MV-4-11 (cell line): ENCODE measurements at places on chromosomes 1 and 21.
A peak's percentile ranks its signal among the peaks of the same experiment; 100 is the strongest.

DNA sequence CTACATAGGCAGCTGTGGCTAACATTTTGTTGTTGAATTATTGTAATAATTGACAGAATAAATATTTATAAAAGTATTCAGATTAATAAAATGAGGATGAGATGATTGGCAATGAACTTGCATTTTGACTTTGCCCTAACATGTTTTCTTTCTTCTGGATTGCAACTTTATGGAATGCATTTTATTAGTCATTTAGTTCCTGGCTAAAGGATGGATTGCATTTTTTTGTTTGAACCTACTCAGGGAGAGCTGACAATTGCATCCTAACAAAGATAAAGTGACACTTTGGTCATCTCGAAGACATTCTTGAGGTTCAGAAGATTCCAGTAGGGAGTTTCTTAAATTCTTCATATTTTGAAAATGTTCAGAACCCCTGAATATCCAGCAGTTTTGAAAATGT is 37.5 kb downstream of the PGM1 start:
- no peak for DNase-seq

GRCh38 chr1:53763461-53763860 is 24.5 kb upstream of the GLIS1 start:
- DNase-seq, result no peak

DNA sequence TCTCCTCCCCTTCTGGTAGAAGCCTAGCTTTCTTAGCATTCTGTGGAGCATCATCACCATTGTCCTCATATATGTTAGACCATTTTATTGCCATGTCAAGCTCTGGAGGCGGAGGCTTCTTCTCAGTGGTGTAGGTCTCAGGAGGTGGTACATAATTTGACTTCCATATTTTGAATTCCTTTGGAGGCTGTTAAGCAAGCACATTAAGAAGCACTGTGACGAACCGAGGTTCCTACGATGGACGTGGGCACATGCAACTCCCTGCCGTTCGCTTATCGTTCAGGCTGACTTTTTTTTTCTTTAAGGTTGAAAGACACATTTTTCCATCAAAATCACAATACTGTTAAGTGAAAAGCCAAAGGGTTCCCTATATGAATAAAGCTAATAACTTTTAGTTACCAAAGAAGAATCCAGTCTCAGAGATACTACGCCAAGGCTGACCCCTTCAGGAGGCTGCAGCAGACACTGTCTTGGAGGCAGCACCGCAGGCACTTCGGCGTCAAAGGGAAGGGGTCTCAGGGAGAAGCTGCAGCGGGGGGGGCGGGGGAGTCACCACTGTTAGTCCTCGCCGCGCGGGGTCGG is 835 bp downstream of the C1orf52 start:
- no peak for DNase-seq

- DNase-seq, result no peak
Observed at GRCh38 chr21:26826801-26827200, 18.4 kb downstream of the ADAMTS1 start.

DNA sequence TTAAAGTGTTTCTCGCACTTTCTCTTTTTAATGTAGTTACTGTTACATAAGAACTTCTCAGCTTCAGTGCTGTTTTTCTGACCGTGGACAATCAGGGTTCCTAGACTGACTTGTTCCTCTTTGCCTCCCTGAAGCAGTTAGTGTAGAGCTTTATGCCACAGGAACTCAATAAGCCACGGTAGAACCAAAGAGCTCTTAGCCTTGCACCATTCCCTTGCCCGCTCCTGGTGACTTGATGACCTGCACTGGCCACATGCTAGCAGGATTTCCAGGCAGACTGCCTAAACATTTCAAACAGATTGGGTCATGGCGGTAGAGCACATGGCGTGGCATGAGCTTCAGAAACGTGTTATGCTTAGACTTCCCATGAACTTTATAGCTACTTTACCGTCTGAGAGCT is 18.8 kb upstream of the FASLG start:
- DNase-seq, result peak; percentile 62

DNA sequence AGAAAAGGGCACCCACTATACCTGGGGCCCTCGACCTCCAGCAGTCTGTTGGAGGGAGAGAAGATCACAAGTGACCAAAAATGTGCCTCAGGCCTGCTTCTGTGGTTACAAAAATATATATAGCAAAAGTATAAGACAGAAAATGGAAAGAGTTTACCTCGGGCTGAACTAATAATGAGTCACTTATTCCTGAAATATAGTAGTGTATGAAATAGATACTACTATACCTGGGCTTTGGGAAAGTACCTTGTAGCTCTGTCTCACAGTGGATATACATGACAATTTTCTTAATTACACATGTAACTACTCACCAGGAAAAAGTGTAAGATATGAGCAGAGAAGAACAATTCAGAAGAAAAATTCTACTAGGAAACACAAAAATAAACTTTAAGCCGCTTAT is 7.3 kb upstream of the APCS start:
- DNase-seq, result no peak

DNA sequence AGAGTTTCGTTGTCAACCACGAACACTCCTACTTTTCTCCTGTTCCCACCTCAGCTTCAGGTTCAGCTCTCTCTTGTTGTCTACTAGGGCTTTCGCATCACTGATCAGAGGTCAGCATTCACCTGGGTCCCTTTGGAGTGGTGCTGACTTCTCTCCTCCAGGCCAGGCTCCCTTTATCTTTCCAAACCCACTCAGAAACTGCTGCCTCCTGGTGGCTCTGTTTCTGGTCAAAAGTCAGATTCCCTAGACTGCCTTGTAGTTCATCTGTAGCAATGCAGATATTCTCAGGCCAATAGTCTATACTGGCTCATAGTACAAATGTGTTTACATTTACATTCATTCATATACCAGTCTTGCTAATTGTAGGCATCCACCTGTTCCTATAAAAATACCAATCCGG is 6.4 kb upstream of the ERI3 start:
- DNase-seq, result no peak

DNA sequence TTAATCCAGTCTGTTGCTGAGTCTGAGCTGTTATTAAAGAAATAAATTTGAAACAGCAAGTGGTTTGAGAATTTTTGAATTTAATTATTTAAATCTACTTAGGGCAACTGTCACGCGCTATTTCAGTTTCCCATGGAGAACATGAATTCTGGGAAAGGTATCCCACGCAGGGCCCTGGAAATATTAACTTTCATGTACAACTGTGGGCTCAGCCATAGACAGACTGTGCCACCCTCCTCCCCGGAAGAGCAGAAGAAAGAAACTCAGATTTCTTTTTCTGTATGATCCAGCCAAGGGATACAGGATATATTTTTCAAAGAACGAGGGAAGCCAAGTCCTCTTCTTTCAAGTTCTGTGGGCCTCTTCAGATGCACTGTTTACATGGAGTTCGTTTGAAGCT is 172.6 kb upstream of the LMO4 start:
- no peak for DNase-seq

- DNase-seq, result peak; percentile 40
Observed at GRCh38 chr1:218521414-218522169, 176.5 kb downstream of the TGFB2 start.

GRCh38 chr1:4071653-4072052 is 171.6 kb upstream of the C1orf174 start:
- DNase-seq, result no peak

DNA sequence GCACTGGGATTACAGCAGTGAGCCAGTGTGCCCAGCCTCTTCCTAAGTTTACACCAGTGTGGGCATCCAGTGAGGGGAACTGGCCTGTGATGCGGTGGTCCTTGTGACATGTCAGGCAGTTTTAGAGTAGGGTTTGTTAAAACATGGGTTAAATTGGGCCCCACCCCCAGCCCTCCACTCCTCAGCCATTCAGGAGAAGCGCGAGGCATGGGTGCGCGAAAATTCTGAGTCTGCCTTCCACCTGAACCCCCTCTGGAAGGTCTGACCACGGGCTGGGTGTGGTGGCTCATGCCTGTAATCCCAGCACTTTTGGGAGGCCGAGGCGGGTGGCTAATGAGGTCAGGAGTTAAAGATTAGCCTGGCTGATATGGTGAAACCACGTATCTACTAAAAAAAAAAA is 51.7 kb downstream of the SKI start:
- no peak for DNase-seq

GRCh38 chr21:39321424-39321823 is 8.0 kb upstream of the BRWD1 start:
- DNase-seq, result no peak

GRCh38 chr1:81699234-81699633 is 101.5 kb upstream of the ADGRL2 start:
- no peak for DNase-seq

- no peak for DNase-seq
Observed at GRCh38 chr1:184804220-184804619, 49.6 kb upstream of the EDEM3 start.

DNA sequence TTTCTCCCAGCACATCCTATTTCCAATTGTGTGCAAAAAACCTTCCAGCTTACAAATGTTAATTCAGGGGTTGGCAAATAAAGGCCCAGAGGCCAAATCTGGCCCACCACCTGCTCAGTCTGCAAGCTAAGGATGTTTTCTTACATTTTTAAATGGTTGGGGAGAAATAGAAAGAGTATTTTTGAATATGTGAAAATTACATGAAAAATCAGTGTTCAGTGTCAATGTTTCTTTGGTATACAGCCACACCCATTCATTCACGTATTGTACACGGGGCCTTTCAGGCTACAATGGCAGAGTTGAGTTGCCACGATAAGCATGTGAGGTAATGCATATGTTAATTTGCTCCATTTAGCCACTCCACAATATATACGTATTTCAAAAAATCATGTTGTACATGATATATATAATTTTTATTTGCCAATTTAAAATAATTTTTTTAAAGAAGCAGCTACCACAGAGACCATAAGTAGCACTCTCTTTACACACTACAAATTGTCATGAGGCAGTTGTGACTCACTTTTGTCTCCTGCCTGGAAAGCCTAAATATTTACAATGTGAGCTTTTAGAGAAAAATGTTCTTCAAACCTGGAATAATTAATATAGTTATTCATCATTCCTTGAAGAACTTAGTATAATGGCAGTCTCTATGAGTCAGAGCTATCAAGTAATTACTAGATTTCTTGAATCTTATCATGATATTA is 189.6 kb downstream of the SMYD3 start:
- DNase-seq, result no peak

DNA sequence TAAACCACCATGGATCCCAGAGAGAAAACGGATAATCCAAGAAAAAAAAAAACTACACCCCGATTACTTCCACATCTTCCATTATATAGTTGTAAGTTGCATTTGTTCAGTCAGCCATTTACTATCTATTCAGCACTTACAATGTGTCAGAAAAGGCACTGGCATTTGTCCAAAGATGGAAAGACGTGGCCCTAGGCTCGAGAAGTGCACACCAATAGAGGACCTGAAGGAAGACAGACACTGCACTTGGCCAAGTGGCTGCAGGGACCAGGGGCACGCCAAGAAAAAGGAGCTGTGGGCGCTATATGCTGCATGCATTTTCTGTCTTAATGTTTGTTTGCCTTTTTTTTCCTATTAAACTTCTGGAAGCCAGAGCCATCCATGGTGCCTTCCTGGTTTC is 45.2 kb upstream of the LYST start:
- DNase-seq, result no peak

DNA sequence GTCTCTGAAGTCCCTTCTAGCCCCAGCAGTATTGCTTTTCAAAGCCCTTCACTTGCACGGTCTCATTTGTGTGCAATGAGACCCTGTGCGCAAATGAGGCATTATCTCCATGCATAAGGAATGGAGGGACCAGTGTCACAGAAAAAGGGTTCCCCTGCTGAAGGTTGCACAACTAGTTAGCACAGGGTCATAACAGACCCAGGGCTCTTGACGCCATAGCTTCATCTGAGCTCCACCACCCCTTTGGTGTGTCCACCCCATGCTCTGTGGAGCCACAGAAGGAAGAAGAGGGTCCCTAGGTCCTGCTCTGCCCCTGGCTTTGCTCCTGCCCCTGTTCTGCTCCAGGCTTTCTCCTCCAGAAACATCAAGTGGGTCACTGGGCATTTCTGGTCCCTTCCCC is 12.6 kb downstream of the SH2D2A start:
- DNase-seq, result no peak

- DNase-seq, result peak; percentile 38
Observed at GRCh38 chr1:55965981-55966461, 613.3 kb downstream of the PLPP3 start.

DNA sequence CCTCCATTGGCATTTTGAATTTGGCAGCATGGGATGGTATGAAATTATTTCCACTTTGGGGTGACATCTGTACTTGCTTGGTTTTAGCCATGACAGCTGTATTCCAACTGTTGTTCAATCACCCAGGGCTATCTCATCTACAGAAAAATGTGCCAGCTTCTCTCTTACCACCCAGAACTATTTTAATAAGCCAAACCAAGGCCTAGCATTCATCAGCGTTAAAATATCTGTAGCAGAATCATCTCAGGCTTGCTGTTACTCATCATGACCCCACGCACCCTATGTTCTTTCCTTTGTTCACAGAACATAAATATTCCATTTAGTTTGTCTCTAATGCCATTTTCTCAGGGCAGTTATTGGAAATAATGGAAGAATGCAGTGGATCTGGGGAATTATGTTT is 49.8 kb downstream of the GIPC2 start:
- DNase-seq, result no peak

GRCh38 chr1:181353526-181353925 is 129.8 kb upstream of the CACNA1E start:
- DNase-seq, result no peak

DNA sequence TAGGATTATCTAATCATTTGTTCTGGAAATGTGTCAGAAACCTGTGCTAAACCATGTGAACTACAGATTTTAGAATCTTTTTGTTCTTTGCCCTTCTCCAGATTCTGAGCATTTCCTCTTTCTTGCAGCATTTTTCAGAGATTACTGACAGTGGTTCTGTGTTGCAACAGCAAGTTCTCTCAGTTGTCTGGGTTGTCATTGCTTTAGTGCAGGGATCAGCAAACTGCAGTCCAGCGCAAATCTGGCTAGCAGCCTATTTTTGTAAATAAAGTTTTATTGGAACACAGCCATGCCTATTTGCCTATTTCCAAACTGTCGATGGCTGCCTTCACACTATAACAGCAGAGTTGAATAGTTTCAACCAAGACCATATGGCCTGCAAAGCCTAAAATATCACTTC is 66.3 kb upstream of the LRRC8D start:
- DNase-seq, result peak; percentile 90

DNA sequence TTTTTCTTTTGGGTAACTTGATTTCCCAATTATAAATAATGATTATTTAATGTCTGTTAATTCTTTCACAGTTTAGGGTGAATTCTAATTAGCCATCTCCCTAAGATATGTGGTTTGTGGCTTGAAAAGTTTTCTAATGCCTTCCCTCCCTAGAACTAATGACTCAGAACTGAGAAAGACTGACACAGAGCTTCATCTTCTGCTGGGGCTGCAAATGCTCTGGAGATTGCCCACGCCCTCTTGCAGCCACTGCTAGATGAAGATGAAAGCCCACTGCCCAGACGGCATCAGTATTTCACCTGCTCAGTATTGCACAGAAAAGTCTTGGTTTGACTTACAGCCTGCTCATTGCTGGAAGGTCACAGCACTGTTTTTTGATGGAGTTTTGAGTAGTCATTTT is 101.5 kb downstream of the ST6GALNAC3 start:
- no peak for DNase-seq

- DNase-seq, result peak; percentile 66
Observed at GRCh38 chr1:212595787-212596714, 12.5 kb upstream of the ATF3 start.

- DNase-seq, result no peak
Observed at GRCh38 chr1:145708063-145708462, 895 bp upstream of the PDZK1 start.

- DNase-seq, result no peak
Observed at GRCh38 chr1:203178083-203178482, 2.5 kb upstream of the MYBPH start.
